ENCODE measurements at places on chromosomes 1 and 21.

- DNase-seq: no peak
Measured at GRCh38 chr1:226790545-226791181, 51.6 kb upstream of the ITPKB start.

GRCh38 chr1:203765029-203765837, at the start of gene LAX1:
Gene LAX1 (plus strand): TSS chr1:203765183. CDS start chr1:203765566, 383 bp downstream.
- no peak for DNase-seq

GRCh38 chr1:61270107-61270506, 187.7 kb downstream of the NFIA start:
- no peak for DNase-seq

DNA sequence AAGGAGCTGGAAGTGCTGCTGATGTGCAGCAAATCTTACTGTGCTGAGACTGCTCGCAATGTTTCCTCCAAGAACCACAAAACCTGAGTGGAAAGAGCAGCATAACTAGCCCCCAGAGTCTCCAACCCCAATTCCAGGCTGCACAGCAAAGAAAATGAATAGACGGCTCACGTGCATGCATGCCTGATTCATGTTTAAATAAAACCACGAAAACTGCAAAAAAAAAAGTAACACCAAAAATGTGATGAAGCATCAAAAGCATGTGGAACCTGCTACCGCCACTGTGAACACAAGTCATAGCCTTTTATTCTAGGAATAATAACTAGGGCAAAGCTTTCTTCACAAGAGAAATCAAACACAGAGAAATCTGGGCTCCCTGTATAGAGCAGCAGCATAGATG, 9.6 kb upstream of the TRNP1 start:
- DNase-seq: no peak

GRCh38 chr1:94648225-94649007, 106.9 kb upstream of the F3 start:
- no peak for DNase-seq

DNA sequence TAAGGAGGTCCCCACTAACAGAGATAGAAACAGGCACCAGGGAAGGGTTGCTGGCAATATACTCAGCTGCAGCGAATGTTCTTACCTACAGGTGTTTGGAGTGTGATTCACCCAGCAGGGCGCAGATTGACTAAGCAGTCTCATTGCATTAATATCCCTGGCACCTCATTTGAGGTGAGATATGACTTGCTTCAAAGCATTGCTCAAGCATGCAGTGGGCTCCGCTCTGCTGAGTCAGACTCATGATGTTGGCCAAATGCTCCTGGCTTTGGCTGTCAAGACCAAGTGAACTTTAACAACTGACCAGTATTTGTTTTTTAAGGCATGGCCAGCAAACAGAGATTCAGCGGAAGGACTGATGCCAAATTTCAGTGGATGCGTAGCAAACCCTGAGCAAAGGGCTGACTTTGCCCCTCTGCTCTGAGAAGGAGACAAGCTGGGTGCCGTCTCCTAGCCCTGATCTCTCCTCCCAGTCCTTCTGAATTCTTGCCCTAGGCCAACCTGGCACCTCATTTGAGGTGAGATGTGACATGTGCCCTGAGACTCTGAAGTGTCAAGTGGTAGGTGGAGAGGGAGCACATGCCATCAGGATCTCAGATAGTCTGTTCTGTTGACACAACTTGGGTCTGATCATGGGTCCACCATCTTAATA, 187.1 kb upstream of the COA6 start:
- DNase-seq: peak; percentile 89

DNA sequence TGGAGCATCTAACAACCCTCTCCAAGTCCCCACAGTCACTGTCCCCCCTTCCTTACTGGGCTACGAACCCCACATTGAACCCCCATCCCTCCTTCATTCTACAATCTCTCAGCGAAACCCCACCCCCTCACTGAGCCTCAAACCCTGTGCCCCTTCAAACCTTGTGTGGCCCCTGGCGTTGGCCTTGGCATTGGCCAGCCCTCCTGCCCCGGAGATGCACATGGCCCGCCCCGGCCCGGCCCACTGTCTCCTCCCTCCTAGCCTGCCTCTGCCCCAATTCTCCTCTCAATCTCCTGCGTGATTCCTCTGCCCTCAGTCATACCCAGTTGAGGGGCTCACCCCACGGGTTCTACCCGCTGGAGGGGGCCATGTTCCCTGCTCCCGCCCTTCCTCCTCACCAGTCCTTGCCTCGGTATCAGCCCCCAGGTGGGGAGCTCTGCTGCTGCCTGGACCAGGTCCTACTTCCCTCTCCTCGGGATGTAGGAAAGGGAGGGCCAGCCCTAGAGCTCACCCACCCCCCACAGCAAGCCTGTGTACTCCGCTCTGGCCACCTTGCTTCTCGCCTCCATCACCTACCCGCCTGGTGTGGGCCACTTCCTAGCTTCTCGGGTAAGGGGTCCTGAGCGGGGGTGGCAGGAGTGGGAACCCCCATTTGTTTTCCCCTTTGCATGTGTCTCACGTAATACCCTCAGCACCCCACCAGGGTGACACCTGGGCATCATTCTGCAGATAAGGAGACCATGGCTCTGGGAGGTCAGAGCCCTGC, 6.6 kb downstream of the CLCNKA start:
- no peak for DNase-seq

- DNase-seq: no peak
Measured at GRCh38 chr1:236471653-236472052, 52.1 kb upstream of the LGALS8 start.

- peak; percentile 70 for DNase-seq
Measured at GRCh38 chr1:47575855-47576757, 138.3 kb downstream of the FOXD2 start.

DNA sequence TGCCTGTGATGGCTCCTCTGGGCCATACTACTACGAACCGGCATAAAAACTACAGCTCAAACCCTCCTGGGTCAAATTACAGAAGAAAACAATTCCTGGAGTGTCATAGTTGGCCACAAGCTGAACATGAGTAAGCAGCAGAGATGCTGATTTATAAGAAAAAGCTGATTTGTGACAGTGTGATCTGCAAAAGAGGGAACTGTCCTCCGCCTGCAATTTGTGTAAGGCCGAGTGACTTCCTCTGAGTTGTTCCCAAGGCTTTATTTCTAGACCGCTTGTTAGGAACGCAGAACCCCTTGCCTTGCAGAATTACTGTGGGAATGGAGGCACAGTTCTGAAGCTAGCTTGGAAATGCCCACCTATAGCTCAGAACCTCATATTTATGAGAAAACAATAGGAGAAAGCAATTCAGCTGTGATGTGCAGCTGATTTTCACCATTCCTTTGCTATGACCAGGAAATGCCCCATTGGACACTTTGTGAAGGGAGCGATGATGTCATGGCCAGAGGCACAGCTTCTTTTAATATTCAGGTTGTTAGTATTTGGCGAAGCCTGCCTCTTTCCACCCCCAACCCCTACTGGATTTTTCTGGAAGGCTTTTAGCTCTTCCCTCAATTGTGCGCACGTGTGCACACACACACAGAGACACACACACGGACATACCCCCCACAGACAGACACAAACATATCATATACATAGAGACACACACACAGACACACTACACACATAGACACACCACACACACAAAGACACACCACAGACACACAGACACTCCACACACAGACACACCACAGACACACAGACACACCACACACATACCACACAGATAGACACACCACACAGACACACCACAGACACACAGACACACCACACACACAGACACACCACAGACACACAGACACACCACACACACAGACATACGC, 47.6 kb downstream of the IER5 start:
- peak; percentile 48 for DNase-seq

DNA sequence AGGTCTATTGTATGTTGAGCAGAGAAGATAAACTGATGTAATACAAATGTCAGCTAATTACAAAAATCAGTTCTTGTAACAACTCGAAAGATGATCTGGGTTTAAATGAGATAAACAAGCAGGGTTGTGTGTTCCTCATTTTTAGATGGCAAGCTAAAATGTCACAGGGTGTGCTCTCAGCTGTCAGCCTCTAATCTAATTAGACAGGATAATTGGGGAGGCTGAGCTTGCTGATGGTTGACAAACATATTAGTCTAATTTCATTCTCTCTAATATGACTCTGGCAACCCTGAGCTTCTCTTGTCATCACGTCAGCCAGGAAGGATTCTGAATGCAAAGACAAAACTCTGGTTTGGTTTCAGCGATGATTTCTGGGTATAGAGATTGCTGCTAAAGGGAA, 335.3 kb upstream of the KAZN start:
- no peak for DNase-seq

DNA sequence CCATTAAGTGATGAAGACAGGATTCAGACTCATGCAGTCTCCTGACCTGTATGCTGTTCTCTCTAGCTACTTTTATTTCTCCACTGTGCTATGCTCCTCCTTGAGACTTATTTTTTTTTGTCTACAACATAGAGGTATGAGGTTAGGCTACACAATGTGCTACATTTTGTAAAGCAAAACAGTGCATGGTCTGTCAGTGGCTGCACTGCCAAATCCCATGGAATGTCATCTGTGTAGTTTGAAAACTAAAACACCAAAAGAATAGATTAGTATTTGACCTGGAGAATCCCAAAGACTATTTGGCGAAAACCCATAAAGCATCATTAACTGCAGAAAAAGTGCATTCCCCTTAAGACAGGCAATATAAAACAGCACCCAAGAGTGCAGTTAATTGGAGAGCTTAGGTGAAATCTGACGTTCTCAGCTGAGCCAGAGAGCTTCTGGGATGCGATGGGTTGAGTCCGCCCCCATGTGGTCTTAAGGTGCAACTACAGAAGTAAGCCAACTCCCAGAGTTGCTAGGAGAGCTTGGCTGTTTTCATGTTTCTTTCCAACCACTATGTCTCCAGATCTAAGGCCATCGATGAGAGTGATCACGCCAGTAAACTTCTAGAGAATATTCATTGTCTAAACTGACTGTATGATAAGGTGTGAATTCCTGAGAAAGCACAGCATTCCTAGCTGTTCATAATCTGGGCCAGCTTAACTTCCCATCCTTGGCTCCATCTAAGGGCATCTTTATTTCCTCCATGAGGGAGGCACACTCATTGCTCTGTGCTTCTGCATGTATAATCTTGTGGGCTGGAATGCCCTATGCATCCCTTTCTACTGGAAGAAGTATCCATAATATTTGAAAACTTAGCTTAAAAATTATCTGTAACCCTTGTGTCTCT, 20.7 kb upstream of the CYP2J2 start:
- DNase-seq: peak; percentile 26

DNA sequence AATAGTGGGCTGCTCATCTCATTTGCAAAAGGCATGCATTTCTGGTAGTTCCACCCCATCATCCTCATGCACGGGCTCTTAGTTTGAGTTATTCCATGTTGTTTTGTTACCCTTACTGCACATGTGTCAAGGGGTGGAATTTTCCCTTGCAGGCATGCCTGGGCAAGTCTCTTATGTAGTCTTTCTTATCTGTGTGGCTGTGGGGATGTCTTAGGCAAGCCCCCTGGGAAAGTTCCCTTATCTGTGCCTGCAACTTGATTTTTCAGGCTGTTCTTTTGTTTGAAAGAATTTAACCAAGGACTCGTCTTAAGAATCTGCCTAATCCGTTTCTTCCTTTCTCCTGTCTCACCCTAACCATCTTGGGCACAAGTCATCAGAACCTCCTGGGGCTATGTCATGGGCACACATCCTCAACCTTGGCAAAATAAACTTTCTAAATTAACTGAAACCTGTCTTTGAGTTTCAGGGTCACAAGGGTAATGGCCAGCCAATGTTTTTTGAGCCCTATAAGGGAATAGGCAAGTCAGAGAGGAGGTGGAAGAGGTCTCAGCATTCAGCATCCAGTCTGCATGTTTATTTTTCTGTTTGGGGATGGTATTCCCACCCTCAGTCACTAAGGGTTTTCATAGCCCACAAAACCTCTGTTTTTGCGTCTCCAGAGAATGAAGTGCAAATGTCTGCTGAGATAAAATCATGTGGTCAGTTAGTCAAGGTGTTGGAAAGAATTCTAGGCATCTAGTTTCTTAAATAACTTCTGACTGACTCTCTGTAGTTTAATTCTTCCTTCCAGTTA, 579.7 kb downstream of the PLA2G4A start:
- no peak for DNase-seq

GRCh38 chr1:66380452-66381212, 153.3 kb upstream of the SGIP1 start:
- no peak for DNase-seq

- DNase-seq: no peak
Measured at GRCh38 chr1:184030433-184031091, 7.0 kb downstream of the COLGALT2 start.

DNA sequence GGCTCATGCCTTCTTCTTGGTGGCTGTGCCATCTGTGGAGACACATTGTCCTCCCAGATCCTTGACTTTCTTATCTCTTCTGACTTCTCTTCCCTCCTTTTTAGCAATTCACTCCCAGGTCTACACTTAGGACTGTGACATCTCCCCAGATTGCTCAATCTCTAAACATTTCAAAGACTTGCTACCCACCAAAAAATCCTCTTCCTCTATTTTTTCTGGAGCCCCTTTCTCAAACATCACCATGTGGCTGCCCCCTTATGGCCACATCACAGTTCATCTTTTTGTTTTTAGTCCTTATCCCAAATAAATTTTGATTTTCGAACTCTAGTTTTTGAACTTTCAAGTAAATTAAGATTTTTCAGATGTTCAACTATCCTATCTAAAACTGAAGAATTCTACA, 148.6 kb upstream of the HOOK1 start:
- DNase-seq: no peak

DNA sequence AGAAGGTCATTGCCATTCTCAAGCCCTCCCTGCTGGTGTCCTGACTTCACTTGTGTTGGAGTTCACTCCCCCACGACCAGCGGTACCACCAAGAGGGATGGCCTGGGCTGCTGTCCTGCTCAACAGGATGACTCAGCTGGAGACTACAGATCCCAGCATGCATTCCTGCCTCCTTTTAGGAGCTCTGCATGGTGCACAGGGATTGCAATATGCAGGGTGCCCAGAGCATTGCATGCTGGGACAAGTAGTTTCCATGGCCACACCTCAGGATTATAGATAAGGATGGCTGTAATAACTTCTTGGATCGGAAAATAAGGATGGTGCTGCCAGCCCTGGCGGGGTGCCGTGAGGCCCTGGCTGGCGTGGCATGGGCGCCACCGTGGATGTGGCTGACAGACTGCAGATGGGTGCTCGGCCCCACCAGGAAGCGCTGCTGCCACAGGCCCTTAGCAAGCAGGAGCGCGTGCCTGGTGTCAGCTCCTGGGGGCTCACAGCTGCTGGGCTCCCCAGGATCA, 150.0 kb downstream of the CASZ1 start:
- DNase-seq: peak; percentile 41

- no peak for DNase-seq
Measured at GRCh38 chr21:31397939-31398338, 53.9 kb upstream of the TIAM1 start.

- DNase-seq: no peak
Measured at GRCh38 chr1:113123737-113124136, 50.7 kb downstream of the LRIG2 start.

GRCh38 chr1:55069280-55069679, 29.9 kb downstream of the PCSK9 start:
- DNase-seq: no peak

- DNase-seq: no peak
Measured at GRCh38 chr21:39084979-39085729, 98.1 kb downstream of the PSMG1 start.

- peak; percentile 24 for DNase-seq
Measured at GRCh38 chr1:64675718-64676345, 69.0 kb upstream of the RAVER2 start.

All from RCC 7860 (cell line).